ENCODE measurements at places on chromosomes 2 and 18.

DNA sequence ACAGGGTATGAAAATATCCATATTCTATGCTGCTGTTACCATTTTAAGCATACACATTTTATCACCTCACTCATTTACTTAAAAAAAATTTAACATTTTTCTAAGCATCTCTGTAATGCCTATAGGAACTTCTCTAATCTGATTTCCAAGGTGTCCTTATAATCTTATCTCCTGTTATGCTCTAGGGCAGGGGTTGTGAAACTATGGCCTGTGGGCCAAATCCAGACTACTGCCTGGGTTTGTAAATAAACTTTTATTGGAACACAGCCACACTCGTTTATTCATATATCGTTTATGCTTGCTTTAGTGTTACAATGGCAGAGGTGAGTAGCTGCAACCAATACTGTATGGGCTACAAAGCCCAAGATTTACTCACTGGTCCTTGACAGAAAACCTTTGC is 151.6 kb downstream of the RAPGEF4 start:
- DNase-seq: no peak

DNA sequence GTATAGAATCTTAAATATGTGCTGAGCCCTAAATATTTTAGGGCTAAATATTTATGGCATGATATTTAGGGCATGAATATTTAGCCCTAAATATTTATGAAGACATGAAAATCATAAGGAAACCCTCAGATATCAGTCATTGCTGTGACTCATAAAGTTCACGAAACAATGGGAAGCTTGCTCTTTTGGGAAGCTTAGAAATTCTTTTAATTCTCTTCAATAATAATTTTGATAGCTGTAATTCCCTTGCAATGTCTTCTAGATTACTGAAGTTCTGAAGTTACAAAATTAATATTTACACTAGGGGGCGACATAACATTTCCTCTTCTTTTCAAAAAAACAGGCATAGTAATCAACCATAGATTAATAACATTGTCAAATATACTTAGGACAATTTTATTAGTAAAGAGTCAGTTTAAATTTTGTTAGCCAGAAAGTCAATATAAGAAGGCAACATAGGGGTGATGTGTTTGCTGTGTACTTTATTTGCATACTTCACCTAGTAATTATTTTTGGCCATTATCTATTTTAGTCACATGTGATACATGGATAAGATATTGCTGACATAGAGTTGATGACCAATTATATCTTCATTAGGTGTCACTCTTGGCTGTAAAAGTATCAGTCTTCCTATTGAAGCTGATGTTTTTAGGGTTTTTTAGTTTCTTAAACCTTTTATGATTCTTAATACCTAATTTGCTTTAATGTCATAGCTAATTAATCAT is 13.2 kb downstream of the ZNF804A start:
- DNase-seq: no peak

GRCh38 chr18:48715711-48716361 is 177.0 kb downstream of the CTIF start:
- DNase-seq: no peak

- no peak for DNase-seq
Observed at GRCh38 chr2:152497481-152498052, 162.6 kb downstream of the FMNL2 start.

- DNase-seq: no peak
Observed at GRCh38 chr2:190791347-190791975, 89.2 kb upstream of the GLS start.

Data from NCI-H526 treated with DMSO at 0.1 percent for 48 hours (cell line).